ENCODE measurements at places on chromosomes 2 and 18.

- DNase-seq: no peak
Measured at GRCh38 chr2:68088940-68089339, 26.1 kb upstream of the C1D start.

GRCh38 chr2:3480352-3481010 is 38.9 kb downstream of the ADI1 start:
- no peak for DNase-seq

DNA sequence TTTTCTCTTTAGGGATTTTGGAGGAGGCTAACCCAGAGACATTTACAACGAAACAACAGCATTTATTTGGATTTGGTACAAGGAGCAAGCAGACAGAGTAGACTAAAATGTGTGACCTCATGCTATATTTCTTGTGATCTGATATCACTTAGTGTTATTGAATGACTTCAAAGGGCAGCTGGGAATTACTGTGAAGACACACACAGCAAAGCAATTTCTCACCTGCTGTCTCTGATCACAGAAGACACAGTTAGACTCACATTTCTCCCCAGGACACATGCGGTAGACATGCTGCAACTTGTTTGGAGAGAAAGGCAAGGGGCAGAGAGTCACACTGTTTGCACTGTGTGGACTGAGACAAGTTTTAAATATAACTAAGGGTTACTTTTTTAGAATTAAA is 67.5 kb downstream of the LTBP1 start:
- DNase-seq: no peak

DNA sequence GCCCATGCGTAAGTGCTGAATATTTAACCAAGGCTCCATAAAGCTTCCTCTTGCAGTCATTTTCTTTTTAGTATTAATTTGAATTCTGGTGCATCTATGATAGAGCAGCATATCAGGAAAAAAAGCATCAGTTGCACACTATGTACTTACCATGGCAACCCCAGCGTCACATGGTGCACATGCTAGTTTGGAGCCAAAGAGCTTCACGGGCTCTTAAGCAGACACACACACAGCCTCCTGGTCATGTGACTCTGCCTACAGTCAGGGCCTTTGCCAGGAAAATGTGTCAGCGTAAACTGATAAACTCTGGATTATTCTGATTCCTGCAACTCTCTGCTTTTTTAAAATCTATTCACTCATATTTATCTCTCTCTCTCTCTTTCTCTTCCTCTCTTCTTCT is 30.2 kb downstream of the NYAP2 start:
- no peak for DNase-seq

DNA sequence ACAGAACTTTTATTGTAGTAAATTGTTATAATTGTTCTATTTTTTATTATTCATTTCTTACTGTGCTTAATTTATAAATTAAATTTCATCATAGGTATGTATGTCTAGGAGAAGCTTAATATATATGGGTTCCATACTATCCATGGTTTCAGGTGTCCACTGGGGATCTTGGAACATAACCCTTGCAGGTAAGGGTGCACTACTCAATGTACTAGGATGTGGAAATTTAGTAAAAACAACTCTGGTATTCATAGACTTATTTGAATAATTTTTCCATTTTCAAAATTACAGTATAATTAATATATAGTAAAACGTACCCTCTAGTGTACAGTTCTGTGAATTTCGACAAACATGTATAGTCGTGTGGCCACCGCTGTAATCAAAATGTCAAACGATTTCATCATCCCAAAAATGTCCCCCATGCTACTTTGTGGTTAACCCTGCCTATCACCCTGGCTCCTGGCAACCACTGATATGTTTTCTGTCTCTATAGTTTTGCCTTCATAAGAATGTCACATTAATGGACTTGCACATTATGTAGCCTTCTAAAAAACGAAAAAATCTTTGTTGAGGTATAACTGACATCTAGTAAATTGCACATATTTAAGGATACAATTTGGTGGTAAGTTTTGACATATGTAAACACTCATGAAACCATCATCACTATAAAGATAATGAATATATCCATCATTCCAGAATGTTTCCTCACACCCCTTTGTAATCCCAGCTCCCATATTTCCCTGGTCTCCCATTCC is 45.7 kb downstream of the ARL5A start:
- no peak for DNase-seq

DNA sequence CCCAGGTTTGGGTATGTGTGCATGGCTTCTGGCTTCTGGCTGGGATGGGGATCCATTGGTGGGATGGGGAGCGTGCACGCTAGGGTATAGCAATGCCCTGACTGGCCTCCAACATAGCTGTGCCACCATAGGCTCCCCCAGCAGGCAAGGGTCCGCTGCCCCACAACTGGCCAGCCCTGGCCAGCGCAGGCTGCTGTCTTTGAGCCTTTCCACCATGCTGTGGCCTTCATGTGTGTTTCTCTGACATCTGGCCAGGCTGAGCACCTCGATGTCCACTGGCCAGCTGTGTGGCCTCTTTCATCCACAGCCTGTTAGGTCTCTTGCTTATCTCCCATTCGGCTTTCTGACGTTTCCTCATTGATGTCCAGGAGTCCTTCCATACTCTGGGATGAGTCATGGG is 231.3 kb downstream of the NDUFA10 start:
- DNase-seq: no peak

DNA sequence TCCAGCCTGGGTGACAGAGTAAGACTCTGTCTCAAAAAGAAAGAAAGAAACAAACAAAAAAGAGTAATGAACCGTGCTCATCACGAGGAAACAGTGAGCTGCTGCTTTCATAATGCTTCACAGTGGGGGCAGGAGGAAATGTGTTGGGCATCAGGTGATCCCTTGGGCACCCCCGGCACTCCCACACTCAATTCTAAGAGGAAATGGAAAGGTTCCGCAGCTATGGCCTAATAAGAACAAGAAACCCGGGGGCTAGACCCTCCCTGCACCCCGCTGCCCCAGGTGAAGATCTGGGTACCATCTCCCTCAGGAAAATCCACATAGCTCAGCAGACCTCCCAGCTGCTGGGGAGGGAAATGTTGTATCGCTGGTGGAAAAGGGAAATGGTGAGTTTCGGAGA is 118.9 kb downstream of the LPIN1 start:
- no peak for DNase-seq

DNA sequence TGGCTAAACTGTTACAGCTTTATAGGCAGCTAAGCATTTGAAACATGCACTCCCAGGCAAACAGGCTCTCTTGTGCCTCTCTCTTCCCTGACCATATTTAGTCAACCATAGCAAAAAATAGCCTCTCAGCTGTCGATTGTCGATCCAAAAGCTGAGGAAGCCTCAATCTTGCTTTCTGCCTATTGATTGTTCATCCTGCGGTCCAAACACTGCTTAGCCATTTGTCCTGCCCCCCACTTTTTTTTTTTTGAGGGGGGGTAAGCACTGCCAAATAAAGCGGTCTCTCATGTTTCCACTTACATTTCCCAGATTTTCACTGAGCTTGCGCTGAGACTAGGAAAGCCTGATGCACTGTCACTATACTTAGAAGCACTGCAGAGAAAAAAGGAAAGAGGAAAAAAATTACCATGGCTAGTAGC is 90.8 kb downstream of the MIB1 start:
- DNase-seq: no peak

GRCh38 chr2:3201281-3201680 is 176.3 kb downstream of the EIPR1 start:
- DNase-seq: no peak

GRCh38 chr2:41579806-41580205 is 468.0 kb upstream of the PKDCC start:
- no peak for DNase-seq

GRCh38 chr2:128424406-128425171 is 105.9 kb upstream of the HS6ST1 start:
- DNase-seq: no peak

GRCh38 chr18:11736656-11737055 is 47.6 kb downstream of the GNAL start:
- no peak for DNase-seq

DNA sequence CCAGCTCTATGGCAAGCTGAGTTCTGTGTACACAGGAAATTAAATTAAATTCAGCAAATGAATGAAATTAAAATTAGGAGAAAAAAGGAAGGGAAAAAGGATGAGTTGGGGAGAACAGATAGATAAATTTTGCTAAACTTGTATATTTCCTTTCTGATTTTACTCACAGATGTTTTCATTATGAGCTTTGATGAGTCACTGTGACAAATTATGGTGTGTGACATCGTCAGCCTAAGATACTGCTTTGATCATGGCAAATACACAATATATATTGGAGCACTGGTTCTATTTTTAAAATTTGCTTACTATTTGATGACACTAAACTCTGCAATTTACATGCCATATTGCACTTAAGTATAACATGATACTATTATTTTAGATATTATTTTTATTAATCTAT is 464.6 kb upstream of the SPHKAP start:
- DNase-seq: no peak
